Suprapubic skin (tissue), 4 donors: ENCODE measurements at places on chromosomes 12 and 14. TPM values are rescaled to one million over a fixed set of nuclear protein-coding genes. Genes with fewer than 3 reads are reported as not detected.

DNA sequence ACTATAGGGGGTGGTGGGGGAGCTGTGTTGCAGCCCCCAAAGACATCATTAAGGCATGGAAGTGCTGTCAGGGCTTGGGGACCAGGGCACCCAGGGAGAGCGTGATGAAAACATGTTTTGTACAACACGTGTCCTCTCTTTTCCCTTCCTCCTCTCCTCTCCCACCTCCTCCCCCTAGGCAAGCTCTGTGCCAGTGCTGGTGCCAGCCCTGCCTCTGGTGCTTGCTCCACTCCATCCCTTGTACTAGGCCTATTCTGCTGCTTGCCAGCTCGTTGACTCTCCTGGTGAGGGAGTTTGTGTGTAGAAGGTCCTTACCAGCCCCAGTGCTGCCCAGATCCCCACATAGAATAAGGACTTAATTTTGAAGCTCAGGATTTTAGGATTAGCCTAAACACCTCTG is 3.2 kb upstream of the RARG start:
- DNase-seq, result no peak

DNA sequence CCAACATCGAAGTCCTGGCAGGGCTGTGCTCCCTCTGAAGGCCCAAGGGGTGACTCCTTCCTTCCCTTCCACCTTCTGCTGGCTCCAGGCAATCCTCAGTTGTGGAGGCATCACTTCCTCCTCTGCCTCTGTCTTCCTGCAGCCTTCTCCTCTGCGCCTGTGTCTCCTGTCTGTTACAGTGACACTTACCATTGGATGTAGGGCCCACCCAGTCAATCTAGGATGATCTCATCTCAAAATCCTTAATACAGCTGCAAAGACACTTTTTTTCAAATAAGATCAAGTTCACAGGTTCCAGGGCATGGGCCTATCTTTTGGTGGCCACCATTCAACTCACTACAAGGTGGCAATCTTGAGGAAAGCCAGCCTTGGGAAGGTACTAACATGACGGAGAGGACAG is 155.1 kb downstream of the ESRRB start:
- DNase-seq, result no peak

DNA sequence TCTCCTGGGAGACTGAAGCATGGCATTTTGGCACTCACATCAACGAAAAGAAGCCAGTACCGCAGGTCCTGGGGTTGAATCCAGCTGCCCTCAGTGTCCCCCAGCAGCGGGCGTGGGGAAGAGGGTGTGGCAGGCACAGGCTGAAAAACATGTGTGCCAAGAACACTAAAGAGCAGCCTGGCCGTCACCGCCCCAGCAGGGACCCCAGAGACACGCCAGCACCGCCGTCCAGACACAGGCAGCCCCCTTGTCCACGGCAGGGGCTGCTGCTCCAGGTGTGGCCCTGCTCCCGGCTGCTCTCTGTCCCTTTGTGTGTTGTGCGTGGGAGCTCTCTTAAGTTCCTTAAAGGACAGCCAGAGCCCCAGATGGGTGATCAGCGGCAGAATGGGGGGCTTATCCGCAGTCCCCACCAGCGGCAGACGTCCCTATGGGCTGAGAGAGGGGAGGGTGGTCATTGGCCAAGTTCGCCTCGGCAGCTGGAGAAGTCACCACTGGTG is 556 bp downstream of the PHETA1 start:
- DNase-seq, result no peak

- DNase-seq, result no peak
Measured at GRCh38 chr14:104298458-104298857, 160.1 kb downstream of the KIF26A start.

- no peak for DNase-seq
Measured at GRCh38 chr14:61569812-61570548, 125.3 kb upstream of the HIF1A start.

The C12orf54 gene
- total RNA-seq, result not detected
